ENCODE measurements at places on chromosomes 11 and 22.

DNA sequence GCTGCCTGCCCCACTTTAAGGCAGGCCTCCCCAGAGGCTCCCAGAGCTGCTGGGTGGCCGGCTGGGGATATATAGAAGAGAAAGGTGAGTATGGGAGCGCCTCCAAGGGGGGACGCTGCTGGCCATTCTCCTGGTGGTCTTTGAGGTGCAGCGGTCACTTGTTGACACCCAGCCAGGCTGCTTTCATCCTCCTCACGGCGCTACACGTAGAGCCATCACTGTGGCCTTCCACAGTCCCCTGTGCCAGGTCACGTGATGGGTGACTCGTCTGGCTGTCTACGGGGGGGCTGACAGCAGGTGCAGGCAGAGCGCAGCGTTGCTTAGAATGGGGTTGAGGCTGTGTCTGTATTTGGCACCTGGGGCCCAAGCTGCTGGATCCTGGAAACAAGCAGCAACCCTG, 1.9 kb downstream of the ACR start:
- H3K36me3 ChIP-seq = no peaks in the 10 kb centered on the region
- H3K4me3 ChIP-seq = no peak overlapping the region
- H3K4me1 ChIP-seq = no peaks in the 10 kb centered on the region

DNA sequence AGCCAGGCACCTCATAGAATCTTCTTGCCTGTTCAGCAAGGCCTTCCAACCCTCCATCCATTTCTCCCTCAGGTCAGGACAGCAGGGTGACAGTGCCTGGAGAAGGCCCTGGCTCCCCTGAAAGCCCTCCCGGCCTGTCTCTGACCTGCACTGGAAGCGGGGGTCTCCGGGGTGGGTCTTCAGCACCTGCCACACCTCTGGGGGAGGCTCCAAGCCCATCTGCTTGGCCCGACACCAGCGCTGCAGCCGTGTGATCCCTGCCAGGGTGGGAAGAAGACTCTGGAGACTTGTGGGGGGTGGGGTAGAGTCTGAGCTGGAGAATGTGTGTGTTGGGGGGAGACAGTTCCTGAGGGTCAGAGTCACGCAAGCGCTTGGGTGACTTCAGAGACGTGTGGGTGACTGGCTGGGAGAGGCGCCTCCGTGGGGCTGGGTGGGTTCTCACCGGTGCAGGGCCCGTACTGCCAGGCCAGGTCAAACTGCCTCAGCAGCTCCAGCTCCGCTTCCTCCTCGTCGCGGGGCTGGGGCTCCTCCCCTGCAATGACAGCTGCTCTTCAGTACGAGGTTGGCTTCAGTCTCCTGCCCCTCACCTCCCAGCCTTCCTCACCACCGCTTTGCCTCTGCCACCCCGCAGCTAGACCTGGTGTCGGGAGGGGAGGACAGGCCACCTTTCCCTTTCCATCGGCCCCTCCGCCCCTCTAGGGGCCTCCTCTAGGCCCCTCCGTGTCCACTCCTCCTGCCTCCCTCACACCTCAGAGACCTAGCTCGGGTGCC, 615 bp downstream of the POLD4 start:
- H3K4me3 ChIP-seq = peak overlapping the region; percentile 80
- H3K4me1 ChIP-seq = peaks cover 18% of the 10 kb centered on the region
- H3K27me3 ChIP-seq = no peaks in the 10 kb centered on the region
- DNase-seq = peak; percentile 55
- peak overlapping the region; percentile 89 for H3K27ac ChIP-seq

- H3K27ac ChIP-seq = no peak overlapping the region
- no peak for DNase-seq
- H3K4me1 ChIP-seq = peaks cover 10% of the 10 kb centered on the region
- H3K27me3 ChIP-seq = no peaks in the 10 kb centered on the region
- H3K4me3 ChIP-seq = no peak overlapping the region
Observed at GRCh38 chr22:49418943-49419342, 408.7 kb downstream of the BRD1 start.

GRCh38 chr11:266676-267439, 11.3 kb upstream of the NLRP6 start:
- DNase-seq = peak; percentile 45
- no peak overlapping the region for H3K4me3 ChIP-seq
- no peaks in the 10 kb centered on the region for H3K4me1 ChIP-seq
- no peak overlapping the region for H3K27ac ChIP-seq
- no peaks in the 10 kb centered on the region for H3K27me3 ChIP-seq

GRCh38 chr11:104967534-104968354, 630 bp downstream of the CASP4 start:
- DNase-seq = no peak
- H3K4me3 ChIP-seq = no peak overlapping the region
- no peaks in the 10 kb centered on the region for H3K27me3 ChIP-seq
- peaks cover 2% of the 10 kb centered on the region for H3K36me3 ChIP-seq
- H3K4me1 ChIP-seq = peaks cover 3% of the 10 kb centered on the region
- peak overlapping the region; percentile 16 for H3K27ac ChIP-seq

GRCh38 chr11:114479331-114479730, 40.1 kb downstream of the REXO2 start:
- no peaks in the 10 kb centered on the region for H3K4me1 ChIP-seq
- no peak for DNase-seq
- no peaks in the 10 kb centered on the region for H3K36me3 ChIP-seq
- no peak overlapping the region for H3K4me3 ChIP-seq
- no peaks in the 10 kb centered on the region for H3K27me3 ChIP-seq

DNA sequence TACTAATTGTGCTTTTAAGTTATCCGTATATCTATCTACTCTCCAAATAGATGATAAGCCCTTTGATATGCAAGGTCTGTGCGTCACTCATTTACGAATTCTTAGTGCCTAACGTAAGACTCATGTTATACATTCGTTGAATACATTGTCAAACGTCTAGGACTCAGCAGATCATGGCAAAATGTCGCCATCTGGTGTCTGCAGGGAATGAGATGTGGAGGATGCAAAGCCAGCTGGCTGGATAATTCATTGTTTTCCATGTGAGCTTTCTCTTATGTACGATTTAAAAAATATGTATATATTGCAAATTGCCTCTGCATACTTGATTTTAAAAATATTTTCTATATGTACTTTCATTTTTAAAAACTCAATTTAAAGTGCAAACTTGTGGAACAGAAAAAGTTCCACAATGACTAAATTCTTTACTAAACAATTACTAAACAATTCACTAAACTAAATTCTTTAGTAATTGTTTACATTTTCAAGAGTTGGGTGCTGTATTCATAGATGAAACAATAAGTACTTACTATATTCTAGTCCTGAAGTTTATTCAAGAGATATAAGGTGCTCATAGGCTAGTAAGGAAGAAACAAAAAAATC, 33.8 kb downstream of the ZNF202 start:
- H3K4me1 ChIP-seq = no peaks in the 10 kb centered on the region
- no peaks in the 10 kb centered on the region for H3K27me3 ChIP-seq
- DNase-seq = peak; percentile 94
- no peaks in the 10 kb centered on the region for H3K36me3 ChIP-seq
- H3K4me3 ChIP-seq = no peak overlapping the region
- H3K27ac ChIP-seq = no peak overlapping the region

DNA sequence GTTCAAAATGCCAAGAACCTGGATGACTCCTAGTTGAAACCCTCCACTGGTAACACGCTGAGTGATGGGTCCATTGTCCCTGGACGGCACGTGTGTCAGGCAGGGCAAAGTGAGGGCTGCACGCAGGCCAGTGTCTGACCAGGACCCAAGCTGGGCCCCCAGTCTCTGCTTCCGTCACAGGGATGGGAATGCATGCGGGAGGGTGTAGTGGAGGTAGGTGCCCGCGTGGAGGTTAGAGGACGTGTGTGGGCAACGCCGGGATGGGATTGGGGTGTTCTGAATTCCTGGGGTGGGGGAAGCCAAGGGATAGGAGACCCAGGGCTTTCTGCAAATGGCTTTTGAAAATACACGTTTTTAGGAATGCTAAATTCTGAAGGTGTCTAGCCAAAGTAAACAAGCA, 943.3 kb downstream of the BRD1 start:
- DNase-seq = no peak
- no peak overlapping the region for H3K4me3 ChIP-seq
- no peaks in the 10 kb centered on the region for H3K27me3 ChIP-seq
- no peaks in the 10 kb centered on the region for H3K4me1 ChIP-seq
- no peak overlapping the region for H3K27ac ChIP-seq

- peaks cover 47% of the 10 kb centered on the region for H3K4me1 ChIP-seq
- DNase-seq = peak; percentile 27
- H3K36me3 ChIP-seq = no peaks in the 10 kb centered on the region
- H3K4me3 ChIP-seq = no peak overlapping the region
Observed at GRCh38 chr22:19882446-19883381, 28.0 kb upstream of the GNB1L start.

DNA sequence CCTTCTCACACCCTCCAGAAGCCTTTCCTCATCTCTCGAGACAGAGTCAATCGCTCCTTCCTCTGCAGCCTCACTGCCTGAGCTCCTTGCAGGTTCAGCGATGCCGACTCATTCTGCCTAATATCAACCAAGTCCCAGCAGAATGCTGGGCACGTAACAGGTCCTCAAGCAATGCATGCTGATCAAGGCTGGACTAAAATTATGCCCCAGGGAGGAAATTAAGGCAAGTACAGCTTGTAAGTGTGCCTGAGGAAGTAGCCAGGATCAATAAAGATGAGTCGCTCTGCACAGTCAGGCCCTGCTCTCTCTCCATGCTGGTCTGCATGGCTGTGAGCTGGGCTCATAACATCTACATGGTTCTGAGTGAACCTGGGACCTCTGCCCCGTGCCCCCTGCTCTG, 25.6 kb upstream of the NRIP3 start:
- no peaks in the 10 kb centered on the region for H3K4me1 ChIP-seq
- H3K27ac ChIP-seq = no peak overlapping the region
- H3K27me3 ChIP-seq = no peaks in the 10 kb centered on the region
- H3K36me3 ChIP-seq = no peaks in the 10 kb centered on the region
- no peak for DNase-seq

DNA sequence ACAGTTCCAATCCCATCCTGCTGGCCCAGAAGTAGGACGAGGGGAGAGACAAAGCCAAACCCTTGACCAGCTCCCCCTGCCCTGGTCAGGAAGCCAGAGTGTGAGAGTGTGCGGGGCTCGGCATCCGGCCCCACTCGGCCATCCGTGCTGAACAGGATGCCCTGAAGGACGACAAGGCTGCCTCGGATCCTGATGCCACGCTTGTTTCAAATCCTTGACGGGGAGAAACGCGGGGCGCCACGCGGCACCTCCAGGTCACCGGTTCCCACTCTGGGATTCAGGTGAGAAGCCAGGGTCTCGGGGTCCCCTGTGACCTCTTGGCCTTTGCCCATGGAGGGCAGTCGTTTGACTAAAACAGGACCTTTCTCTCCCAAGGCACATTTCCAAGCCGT, 167.8 kb downstream of the BRD1 start:
- no peaks in the 10 kb centered on the region for H3K36me3 ChIP-seq
- H3K27me3 ChIP-seq = no peaks in the 10 kb centered on the region
- H3K4me3 ChIP-seq = no peak overlapping the region
- no peak for DNase-seq
- H3K4me1 ChIP-seq = no peaks in the 10 kb centered on the region
- no peak overlapping the region for H3K27ac ChIP-seq

DNA sequence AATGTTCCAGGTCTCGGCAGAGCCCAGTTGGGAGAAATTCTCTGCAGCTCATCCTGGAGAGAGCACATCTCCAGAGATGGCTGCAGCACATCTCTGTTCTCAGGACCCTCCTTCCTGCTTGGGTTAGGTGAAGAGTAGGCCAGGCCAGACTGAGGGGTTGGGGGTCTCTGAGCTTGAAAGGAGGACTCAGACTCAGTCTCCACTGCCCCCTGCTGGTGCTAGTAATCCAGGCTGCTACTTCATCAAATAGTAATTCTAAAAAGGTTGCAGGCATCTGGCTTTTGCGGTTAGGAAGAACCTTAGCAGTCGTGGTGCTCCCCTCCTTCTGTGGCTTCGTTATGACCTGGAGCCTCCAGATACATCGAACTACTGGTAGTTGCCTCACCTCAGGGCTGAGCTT, 9.7 kb downstream of the TUB start:
- H3K4me3 ChIP-seq = no peak overlapping the region
- no peak overlapping the region for H3K27ac ChIP-seq
- no peaks in the 10 kb centered on the region for H3K4me1 ChIP-seq
- H3K36me3 ChIP-seq = peaks cover 5% of the 10 kb centered on the region
- H3K27me3 ChIP-seq = no peaks in the 10 kb centered on the region
- no peak for DNase-seq

DNA sequence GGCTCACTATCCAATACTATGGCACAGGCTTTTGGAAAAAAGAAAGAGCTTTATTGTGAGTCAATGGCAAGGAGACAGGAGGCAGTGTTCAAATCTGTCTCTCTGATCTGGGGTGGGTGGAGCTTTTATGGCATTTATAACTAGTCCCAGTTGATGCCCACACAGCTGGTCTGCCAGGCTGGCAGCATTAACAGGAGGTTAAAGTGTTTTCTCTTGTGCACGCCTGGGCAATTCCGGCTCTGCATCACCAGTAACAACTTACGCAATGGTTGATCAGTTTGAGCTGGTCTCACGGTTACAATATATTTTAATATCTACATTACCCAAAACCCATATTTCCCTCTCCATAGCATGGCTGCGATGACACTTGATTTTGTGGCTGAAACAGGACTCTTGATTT, 15.1 kb upstream of the SMIM38 start:
- DNase-seq = no peak
- peaks cover 4% of the 10 kb centered on the region for H3K4me1 ChIP-seq
- H3K27me3 ChIP-seq = no peaks in the 10 kb centered on the region
- H3K36me3 ChIP-seq = no peaks in the 10 kb centered on the region
- no peak overlapping the region for H3K4me3 ChIP-seq

GRCh38 chr11:100469835-100470234, 217.3 kb upstream of the ARHGAP42 start:
- no peaks in the 10 kb centered on the region for H3K27me3 ChIP-seq
- no peaks in the 10 kb centered on the region for H3K36me3 ChIP-seq
- no peaks in the 10 kb centered on the region for H3K4me1 ChIP-seq
- H3K27ac ChIP-seq = no peak overlapping the region
- no peak overlapping the region for H3K4me3 ChIP-seq

- DNase-seq = no peak
- no peaks in the 10 kb centered on the region for H3K27me3 ChIP-seq
- H3K27ac ChIP-seq = no peak overlapping the region
- peaks cover 9% of the 10 kb centered on the region for H3K4me1 ChIP-seq
Observed at GRCh38 chr22:23915290-23915689, 21.1 kb downstream of the MIF start.

GRCh38 chr11:122756417-122756816, 81.9 kb upstream of the CRTAM start:
- H3K27me3 ChIP-seq = no peaks in the 10 kb centered on the region
- H3K27ac ChIP-seq = no peak overlapping the region
- no peak for DNase-seq
- H3K4me1 ChIP-seq = peaks cover 3% of the 10 kb centered on the region
- no peak overlapping the region for H3K4me3 ChIP-seq

- no peak for DNase-seq
- H3K27me3 ChIP-seq = no peaks in the 10 kb centered on the region
- no peak overlapping the region for H3K27ac ChIP-seq
- H3K4me3 ChIP-seq = no peak overlapping the region
- no peaks in the 10 kb centered on the region for H3K36me3 ChIP-seq
Observed at GRCh38 chr22:50713571-50714056, 24.4 kb upstream of the ACR start.

- no peak overlapping the region for H3K27ac ChIP-seq
- H3K4me3 ChIP-seq = no peak overlapping the region
- no peaks in the 10 kb centered on the region for H3K36me3 ChIP-seq
- DNase-seq = no peak
Observed at GRCh38 chr11:97548280-97548679, 1158.5 kb downstream of the JRKL start.

- peaks cover 22% of the 10 kb centered on the region for H3K36me3 ChIP-seq
- H3K4me3 ChIP-seq = no peak overlapping the region
- no peaks in the 10 kb centered on the region for H3K4me1 ChIP-seq
- H3K27me3 ChIP-seq = no peaks in the 10 kb centered on the region
Observed at GRCh38 chr11:66362481-66363147, 8.9 kb downstream of the SLC29A2 start.

- H3K36me3 ChIP-seq = no peaks in the 10 kb centered on the region
- H3K27ac ChIP-seq = no peak overlapping the region
- H3K27me3 ChIP-seq = no peaks in the 10 kb centered on the region
- DNase-seq = no peak
- H3K4me1 ChIP-seq = no peaks in the 10 kb centered on the region
- no peak overlapping the region for H3K4me3 ChIP-seq
Observed at GRCh38 chr11:111460340-111460739, 51.8 kb downstream of the BTG4 start.
